ENCODE measurements at places on chromosomes 7 and 10.

DNA sequence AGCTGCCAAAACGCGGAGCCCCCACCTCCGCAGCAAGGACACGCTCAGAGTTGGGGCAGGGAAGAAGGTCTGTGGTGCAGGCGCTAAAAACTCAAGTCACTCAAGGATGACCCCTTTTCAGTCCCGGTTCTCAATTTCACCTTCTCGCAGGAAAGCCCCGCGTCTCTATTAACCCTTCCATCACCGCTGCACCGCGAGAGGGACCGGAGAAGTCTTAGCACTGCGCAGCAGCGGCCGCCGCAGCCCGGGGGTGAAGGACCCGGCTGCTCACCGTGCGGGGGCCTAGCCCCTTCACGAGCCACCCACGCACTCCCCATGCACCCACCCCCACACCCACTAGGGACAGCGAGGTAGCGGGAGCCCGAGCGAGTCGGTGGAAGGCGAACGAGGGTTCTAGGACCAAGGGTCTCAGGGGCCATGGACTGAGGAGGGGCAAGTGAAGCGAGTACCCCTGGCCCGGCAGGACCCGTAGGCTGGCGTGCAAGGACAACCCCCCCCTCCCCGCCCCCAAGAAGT is 162.9 kb downstream of the SH3PXD2A start:
- DNase-seq, result no peak

DNA sequence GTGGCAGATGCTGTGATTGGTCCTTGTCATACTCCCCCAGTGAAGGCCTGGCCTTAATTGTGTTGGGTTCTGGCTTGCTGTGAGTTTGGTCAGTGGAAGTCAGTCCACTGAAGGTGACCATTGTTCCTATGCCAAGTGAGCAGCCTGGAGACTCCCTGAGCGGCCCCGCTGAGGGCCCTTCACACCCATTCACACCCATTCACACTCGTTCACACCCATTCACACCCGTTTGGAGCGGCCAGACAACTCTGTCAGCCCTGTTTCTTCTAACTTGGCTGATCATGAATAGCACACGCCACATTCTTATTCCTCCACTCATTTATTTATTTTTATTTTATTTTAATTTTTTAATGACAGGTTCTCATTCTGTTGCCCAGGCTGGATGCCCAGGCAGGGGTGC is 61.5 kb downstream of the C10orf120 start:
- DNase-seq, result no peak

DNA sequence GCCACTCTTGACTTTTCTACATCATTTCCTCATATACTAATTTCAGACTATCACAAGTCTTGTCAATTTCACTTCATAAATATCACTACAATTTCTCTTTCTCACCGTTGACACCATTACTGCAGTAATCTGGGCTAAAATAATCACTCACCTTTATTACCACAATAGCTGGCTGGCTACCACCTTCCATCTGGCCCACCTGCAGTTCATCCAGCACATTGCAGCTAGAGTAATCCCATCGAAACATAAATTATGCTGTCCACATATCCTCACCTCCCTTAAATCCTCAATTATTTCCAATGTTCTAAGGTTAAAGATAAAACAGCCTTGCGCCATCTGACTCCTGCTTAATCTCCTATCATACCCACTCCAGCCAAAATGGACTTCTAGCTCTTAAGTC is 16.0 kb downstream of the DGKB start:
- DNase-seq, result no peak

DNA sequence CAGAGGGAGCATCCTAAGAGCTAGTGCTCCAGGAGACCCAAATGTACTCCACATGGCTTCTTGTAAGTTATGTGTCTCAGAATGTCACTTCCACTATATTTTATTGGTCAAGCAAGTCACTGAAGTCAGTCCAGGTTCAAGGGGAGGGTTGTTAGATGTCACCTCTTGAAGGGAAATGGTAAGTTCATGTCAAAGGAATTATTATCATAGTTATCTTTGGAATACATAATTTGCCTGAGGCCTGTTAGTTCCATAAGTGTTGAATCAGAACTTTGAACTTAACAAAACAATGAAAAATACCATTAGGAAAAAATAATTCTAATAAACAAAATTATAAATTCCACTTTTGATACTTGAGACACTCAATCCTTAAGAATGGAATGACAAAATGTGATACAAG is 30.6 kb downstream of the STAM start:
- DNase-seq, result no peak

- DNase-seq, result no peak
Observed at GRCh38 chr10:103442031-103442461, 10.1 kb downstream of the CALHM2 start.

DNA sequence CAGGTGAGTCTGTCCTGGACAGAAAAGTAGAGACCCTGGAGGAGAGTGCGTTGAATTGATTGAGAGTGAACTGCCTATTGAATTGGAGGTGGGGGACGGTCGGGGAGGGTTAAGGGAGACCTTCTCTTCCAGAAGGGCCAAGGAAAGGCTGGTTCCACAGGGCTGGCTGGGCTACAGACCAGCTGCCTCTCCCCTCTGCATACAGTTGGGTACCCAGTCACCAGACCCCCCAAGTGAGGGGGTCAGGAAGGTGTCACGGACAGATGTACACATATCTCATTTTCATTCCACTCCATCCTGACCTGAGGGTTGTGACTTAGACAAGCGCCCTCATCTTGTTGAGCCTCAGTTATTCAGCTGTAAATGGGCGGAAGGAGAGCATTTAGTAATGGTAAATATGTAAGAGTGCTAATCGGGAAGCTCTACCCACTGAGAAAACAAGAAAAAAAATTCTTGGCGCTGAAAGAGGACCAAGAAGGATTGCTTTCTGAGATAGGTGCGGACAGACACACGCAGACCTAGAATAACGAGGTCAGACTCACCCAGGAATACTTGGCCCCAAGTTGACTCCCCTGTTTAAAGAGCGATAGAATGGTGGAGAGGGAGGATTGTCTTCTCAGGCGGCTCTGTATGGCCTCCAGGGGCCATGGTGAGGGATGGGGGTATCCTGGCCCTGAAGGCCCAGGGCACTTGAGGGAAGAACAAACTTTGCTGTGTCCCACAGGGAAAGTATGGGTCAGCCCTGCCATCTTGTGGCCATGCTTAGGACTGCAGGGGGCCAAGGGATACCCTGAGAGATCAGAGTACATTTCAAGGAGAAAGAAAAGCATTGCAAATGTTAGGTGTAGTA is 7.2 kb upstream of the MBL2 start:
- peak; percentile 67 for DNase-seq

DNA sequence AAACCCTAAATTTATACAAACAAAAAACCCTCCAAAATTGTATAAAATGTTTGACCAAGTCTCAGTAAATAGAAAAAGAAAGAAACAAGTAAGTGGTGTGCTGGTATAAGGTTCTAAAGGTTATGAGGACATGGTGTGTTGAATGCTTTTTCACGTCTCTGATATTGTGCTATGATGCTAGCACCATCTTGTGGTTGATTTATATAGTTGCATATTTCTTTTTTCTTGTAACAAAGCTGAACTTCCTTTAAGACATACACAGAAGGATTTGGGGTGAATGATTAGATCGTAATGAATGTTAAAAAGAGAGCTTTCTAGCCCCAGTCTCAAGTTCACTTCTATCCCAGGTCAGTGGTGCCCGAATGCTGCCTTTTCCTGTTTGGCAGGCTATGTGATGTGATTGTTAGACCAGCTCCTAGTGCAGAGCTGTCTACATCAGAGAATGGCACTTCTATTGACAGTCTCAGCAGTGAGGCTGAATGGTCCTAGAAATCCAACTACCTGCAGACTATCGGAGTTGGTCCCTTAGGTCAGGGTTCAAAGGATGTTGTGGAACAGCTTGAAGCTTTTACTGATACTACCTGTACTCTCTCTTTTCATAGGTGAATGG is 25.0 kb downstream of the VTI1A start:
- DNase-seq, result no peak

GRCh38 chr10:29600067-29600466 is 34.7 kb downstream of the SVIL start:
- no peak for DNase-seq

GRCh38 chr10:124185084-124185483 is 91.7 kb upstream of the CHST15 start:
- no peak for DNase-seq

DNA sequence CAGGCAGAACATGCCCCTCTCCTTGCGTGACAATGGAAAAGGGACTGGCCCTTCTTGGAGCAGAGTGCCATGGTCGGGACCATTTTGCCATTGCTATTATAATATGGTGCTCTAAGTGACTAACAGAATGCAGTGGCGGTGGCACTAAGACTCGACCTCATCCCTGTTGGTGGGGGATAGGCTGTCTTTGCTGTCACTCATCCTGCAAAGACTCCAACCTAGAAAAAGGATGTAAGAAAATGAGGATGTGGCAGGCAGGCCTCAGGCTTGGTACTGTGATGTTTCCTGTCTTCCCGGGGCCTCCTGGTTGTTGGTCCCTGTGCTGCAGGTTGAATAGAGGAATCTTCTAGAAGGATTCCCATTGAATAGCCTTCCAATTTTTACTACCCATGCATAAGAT is 18.6 kb downstream of the BLNK start:
- no peak for DNase-seq

DNA sequence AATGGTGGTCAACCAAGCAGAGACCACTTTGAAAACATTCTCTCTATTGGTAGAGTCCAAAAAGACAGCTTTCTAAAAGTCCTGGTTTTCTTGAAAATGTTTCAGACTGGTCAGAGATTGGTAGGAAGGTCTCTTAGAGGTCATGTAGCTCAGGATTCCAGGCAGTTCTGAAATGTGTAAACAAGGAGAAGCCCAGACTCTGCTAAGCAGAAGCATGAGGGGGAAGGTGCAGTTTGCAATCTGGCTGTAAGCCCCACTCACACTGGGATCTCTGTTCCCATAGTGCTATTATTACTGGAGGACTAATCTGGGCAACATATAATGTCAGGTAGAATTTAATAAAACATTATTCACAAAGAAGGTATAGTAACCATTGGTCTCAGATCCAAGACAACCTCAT is 101.1 kb downstream of the MAGI2 start:
- DNase-seq, result no peak

- no peak for DNase-seq
Observed at GRCh38 chr10:95506056-95506737, 55.0 kb downstream of the SORBS1 start.

GRCh38 chr10:27390681-27391080 is 113.4 kb upstream of the RAB18 start:
- no peak for DNase-seq

DNA sequence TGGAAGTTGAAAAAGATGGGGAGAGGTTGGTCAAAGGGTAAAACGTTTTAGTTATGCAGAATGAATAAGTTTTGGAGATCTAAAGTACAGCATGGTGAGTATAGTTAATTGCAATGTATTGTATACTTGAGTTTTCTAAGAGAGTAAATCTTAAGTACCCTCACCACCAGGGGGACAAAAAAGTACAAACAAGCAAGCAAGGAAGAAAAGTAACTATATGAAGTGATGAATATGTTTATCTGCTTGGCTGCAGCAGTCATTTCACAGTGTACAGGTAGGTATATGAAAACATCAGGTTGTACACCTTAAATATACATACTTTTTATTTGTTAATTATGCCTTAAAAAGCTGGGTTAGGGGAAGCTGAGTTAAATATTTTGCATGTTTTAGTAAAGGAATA is 157.3 kb downstream of the PCLO start:
- DNase-seq, result no peak

DNA sequence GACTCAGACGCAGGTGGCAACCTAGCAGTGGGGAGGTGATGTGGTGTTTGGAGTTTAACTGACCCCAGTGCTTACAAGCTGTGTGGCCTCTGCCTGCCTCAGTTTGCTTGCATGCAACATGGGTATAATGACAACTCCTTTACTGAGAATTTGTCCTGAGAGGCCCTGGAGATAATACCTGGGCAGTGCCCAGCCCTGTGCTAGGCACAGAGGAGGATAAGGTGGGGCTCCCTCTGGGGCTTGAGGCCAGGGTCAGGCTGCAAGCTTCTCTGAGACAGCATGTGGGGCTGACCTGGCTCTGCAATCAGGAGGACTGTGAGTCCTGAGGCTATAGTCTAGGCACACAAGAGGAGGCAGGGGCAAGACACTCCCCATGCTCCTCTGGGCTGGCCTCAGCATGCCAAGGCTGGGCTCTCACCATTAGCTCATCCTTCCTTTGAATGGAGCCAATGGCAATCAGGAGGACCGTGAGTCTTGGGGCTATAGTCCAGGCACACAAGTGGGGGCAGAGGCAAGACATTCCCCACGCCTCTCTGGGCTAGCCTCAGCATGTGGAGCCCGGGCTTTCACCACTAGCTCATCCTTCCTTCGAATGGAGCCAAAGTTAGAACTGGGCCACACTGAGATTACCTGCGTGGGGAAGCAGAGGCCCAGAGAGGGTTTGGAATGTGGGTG is 147.9 kb downstream of the RPS24 start:
- DNase-seq, result no peak

DNA sequence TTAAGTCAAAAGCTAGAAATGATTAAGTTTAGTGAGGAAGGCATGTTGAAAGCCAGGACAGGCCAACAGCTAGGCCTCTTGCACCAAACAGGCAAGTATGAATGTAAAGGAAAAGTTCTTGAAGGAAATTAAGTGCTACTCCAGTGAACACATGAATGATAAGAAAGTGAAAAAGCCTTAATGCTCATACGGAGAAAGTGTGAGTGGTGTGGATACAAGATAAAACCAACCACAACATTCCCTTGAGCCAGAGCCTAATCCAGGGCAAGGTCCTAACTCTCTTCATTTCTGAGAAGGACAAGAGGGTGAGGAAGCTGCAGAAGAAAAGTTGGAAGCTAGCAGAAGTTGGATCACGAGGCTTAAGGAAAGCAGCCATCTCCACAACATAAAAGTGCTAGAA is 53.0 kb downstream of the DNAJC1 start:
- DNase-seq, result no peak

DNA sequence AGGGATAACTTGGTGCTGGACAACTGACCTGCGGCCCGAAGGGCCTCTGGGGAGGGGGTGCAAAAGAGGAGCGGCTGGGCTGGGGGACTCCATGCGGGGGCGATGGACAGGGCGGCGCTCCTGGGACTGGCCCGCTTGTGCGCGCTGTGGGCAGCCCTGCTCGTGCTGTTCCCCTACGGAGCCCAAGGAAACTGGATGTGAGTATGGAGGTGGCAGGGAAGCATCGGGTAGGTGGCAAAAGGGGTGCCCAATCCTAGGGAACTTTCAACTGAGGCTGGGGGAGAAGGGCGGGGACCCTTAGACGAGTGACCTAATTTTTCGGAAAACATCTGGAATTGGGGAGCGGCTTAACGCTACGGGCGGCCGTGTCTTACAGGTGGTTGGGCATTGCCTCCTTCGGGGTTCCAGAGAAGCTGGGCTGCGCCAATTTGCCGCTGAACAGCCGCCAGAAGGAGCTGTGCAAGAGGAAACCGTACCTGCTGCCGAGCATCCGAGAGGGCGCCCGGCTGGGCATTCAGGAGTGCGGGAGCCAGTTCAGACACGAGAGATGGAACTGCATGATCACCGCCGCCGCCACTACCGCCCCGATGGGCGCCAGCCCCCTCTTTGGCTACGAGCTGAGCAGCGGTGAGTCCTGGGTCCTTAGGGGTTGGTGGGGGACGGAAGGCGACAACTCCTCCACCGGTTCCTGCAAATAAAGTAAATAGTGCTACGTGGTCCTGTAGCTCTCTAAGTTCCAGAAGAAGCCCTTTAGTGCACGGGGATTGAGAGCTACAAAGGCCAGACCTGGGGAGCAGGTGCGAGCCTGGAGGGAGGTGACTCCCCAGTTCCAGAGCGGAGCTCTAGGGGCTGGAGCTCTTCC is 622 bp downstream of the WNT16 start:
- DNase-seq, result peak; percentile 81

All from posterior cingulate gyrus (tissue), 11 donors.